ENCODE measurements at places on chromosomes 7 and 10. TPM values are rescaled to one million over a fixed set of nuclear protein-coding genes. Genes with fewer than 3 reads are reported as not detected.

GRCh38 chr10:33189808-33190207 is 144.7 kb downstream of the NRP1 start:
- H3K27ac ChIP-seq, result no peak overlapping the region
- H3K36me3 ChIP-seq, result no peaks in the 10 kb centered on the region
- no peaks in the 10 kb centered on the region for H3K4me1 ChIP-seq
- no peak for DNase-seq
- H3K4me3 ChIP-seq, result no peak overlapping the region

CPA2 gene
- total RNA-seq, result 0.14 TPM

DNA sequence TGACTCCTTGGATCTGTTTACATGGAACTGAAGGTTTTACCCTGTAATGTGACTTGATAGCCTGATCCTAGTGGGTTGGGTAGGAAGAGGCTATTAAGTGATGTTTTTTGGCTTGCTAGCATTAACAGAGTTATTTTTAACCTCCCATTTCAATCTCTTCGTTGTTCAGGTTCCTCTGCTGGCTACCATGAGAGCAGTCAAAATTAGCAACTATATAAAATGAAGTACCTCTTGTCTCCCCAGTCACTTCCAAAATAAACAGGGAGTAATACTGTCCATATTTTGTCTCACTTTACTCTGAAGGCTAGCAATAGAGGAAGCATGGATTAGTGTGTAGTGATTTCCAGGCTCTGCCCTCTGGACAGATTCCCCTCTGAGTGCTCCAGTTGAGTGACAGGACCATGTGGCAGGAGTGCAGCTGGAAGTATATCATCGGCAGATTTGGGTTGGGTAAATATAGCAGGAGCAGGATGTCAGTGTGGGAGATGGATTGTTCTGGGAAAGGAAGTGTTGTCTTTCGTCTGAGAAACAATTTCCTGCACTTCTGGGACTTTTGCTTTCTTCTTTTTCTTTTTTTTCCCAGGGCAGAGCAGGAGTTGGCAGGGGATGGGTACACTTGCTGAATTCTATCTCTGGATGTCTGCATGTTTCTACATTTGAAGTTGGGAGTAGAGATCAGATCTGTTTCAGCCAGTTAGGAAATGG is 35.2 kb downstream of the GBF1 start:
- peaks cover 17% of the 10 kb centered on the region for H3K36me3 ChIP-seq
- no peak for DNase-seq
- no peaks in the 10 kb centered on the region for H3K27me3 ChIP-seq
- H3K4me1 ChIP-seq, result peaks cover 51% of the 10 kb centered on the region

DNA sequence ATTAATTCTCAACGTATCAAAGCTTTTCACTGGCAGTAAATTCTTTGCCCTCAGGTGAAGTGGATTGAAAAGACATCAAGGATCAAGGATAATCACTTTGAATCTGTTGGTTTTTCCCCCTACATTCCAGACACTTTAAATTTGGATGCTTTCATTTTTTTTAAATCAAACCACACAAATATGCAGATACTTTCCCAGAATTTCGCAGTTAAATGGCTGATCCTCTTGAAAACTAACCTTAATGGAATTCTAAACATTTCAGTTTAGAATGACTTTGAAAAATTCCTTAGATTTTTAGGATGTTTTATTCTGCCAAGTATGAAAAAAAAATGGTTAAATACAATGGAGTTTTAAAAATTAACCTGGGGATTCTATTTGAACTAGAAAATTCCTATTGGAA is 325.9 kb downstream of the GFRA1 start:
- no peaks in the 10 kb centered on the region for H3K4me1 ChIP-seq
- no peaks in the 10 kb centered on the region for H3K27me3 ChIP-seq
- no peak overlapping the region for H3K4me3 ChIP-seq
- DNase-seq, result no peak
- no peaks in the 10 kb centered on the region for H3K36me3 ChIP-seq
- no peak overlapping the region for H3K27ac ChIP-seq

PTPRZ1 gene
- total RNA-seq, result not detected

All from activated CD4-positive, alpha-beta T cell treated with anti-CD3 and anti-CD28 coated beads, Interleukin-2, amount 10 ng/mL, durations not matched to agents 24 days and 14 days (primary cell).